ENCODE measurements at places on chromosomes 1 and 21.

GRCh38 chr1:187092104-187092503 lies 263.4 kb downstream of the PLA2G4A start:
- DNase-seq = no peak

- DNase-seq = no peak
Observed at GRCh38 chr1:111204201-111204982, 3.9 kb upstream of the DENND2D start.

- no peak for DNase-seq
Observed at GRCh38 chr1:178609015-178609414, 96.1 kb downstream of the TEX35 start.

- peak; percentile 6 for DNase-seq
Observed at GRCh38 chr1:37323486-37324377, 150.6 kb upstream of the ZC3H12A start.

DNA sequence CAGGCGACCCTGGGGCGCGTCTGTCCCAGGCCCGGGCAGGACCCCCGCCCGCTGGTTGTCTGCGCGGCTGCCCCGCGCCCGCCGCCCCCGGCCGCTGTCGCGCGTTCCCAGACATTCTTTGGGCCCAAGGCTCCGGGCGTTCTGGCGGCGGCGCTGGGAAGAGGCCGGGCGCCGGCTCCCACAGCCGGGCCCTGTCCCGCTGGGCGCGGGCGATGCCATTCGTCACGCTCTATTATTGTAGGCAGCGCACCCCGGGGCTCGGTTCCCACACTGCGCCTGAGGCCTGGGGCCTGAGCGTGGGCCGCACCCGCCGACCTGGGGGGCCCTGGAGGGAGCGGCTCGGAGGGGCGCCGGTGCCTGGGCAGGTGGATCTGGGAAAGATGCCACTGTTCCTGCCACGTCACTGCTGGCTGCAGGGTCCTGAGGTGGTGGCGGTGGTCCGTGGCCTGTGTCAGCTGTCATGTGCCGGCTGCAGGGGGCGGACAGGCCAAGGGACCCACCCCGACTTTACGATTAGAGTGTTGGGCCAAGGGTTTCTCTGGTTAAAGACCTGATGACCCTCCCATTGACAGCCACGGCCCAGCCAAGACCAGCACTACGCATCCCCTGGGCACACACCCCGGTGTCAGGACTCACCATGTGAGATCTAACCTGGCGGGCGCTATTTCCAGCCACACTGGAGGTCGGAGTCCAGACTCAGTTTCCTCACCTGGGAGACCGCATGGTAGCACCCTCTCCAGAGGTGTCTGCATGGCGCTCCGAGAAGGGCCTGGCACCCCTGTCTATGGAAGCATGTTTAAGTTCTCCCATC lies 55.1 kb upstream of the ADARB1 start:
- DNase-seq = no peak

GRCh38 chr1:162388083-162388594 lies 6.6 kb downstream of the C1orf226 start:
- DNase-seq = no peak
